ENCODE measurements at places on chromosomes 5 and 9. TPM values are rescaled to one million over a fixed set of nuclear protein-coding genes. Genes with fewer than 3 reads are reported as not detected.

DNA sequence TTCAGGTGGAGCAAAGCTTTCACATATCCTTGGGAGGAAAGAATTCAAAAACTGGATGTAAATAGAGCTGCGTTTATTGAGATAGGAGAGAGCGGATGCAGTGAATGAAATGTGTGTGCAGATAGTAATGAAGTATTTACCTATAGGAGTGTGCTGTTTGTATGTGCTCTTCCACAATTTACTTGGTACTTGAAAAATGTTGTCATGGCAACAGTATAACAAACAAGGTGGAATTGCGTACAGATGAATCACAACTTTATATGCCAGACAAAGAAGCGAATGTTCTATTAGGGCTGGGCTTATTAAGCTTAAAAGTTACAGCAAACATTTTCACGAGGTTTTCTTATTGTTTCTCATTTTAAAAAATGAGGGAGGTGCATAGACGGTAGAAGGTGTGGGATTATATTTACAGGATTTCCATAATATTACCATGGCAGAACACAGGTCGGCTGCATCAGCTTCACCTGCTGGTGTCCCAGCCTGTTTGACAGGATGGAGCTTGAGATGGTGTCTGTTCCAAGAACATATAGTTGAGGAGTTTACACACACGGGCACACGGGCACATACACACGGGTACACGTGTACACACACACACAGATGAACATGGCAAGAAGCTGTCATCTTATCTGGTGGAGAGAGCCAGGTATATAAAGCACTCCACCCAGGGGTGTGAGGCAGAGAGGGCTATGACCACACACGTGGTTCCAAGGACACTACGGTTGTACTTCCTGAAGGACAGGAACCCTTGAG, 155.7 kb downstream of the RMI1 start:
- no peak for DNase-seq

DNA sequence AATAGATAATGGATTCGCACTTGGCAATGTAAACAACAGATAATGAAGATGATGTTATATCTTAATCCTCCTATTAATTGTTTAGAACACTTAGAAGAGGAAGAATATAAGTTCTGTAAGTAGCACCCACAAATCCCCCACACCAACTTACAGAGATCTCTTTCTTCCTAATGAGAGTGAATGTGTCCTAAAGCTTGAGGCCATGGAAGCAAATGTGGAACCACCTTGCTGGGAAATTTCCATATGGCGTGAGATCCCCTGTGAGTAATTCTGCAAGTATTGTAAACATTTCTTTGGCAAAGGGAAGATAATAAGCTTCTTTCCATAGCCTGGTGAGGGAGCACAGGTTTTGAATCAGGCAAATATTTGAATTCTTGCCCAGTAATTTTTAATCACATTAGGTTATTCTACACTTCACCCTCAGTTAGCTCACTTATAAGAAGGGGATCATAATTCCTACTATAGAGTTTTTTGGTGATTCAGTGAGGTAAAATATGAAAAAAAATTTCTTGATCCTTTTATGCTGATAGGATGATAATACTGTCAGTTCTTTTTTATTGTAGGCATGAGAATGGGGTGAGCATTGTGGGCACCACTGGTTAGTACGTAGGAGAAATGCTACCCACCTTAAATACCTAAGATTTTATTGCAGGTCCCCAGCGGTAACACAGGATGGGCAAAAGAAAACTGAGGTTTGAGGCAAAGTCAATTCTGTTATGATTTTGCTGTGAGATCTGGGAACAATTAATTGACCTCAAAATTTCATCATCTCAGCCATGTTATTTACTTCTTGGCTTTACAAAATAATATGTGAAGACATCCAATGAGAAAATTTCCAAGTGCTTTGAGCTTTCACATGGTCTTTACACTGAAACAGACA, 574.8 kb downstream of the PSAT1 start:
- no peak for DNase-seq

CDC14B gene
- 30.5 TPM for total RNA-seq

ADAMTS12 gene
- total RNA-seq: 10.8 TPM

GRCh38 chr5:98779264-98779877, 5.9 kb downstream of the RGMB start:
- no peak for DNase-seq

TEK gene
- 1.0 TPM for total RNA-seq

DNA sequence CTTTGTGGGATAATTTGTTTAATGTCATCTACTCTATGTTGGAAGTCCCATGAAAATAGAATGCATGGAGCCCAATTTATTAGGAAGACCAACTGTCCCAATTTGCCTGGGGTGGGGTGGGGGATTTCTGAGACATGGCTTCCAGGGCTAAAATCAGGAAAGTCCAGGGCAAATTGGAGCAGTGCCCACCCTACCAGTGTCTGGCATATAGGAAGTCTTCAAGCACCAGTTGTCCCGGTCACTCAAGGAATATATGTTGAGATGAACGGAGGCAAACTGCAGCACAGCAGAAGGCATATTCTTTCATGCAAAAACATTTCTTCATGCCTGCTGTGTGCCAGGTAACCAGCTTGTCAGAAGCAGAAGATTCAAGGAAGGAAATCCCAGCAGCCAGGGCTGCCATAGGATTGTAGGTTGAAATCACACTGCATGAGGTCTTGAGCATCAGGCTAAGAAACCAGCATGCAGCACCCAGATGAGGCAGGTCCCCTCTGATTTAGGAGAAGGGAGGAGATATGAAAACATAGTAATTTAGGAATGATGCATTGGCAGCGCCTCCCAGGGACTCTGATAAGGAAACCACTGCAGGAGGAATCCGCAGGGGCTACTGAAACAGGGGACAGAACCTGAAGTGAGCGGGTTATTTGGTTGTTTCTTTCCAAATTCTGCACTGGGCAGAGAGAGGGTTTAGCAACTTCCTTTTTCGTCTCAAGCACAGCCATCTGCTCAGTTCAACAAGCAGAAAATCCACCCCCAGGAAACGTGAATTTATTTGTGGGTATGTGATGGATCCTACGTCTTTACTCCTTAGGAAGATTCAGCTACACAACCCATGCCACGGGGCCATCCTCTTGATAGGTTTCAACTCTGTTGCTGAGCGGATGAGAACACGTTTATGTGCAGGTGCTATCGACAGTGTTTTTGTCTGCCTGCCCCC, 112.6 kb upstream of the CPEB4 start:
- DNase-seq: no peak

- DNase-seq: no peak
These were observed 69.6 kb upstream of the CACNA1B start for GRCh38 chr9:137807721-137808703.

GRCh38 chr9:18824095-18824666, 208.8 kb downstream of the SAXO1 start:
- no peak for DNase-seq

MSMP gene
- not detected for total RNA-seq

DNA sequence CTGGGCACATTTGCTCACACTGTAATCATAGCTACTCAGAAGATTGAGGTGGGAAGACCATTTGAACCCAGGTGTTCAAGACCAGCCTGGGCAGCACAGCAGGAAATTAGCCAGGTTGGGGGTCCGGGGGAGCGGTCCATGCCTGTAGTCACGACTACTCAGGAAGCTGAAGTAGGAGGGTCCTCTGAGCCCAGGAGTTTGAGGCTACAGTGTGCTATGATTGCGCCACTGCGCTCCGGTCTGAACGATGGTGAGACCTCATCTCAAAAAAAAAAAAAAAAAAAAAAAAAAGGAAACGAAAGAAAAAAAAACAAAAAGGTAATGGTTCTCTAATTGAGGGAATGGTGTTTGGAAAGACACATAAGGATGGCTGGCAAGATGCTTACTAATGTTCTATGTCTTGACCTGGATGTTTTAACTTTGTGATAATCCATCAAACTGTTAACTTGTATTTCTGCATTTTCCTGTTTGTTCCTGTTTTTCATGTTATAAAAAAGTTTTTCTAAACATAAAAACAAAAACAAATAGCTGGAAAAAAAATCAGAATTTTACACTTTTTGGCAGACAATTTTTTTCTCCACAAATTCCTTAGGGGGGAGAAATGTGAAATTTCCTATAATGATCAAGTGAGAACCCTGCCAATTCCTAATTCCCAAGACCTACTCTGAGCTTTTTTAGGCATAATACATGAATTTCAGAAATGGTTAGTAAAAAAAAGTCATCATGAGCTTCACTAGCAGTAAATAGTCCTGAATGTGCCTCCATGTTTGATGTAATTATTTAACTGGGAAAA, 96.9 kb downstream of the DENND1A start:
- no peak for DNase-seq

CCT5 gene
- 424 TPM for total RNA-seq

DNA sequence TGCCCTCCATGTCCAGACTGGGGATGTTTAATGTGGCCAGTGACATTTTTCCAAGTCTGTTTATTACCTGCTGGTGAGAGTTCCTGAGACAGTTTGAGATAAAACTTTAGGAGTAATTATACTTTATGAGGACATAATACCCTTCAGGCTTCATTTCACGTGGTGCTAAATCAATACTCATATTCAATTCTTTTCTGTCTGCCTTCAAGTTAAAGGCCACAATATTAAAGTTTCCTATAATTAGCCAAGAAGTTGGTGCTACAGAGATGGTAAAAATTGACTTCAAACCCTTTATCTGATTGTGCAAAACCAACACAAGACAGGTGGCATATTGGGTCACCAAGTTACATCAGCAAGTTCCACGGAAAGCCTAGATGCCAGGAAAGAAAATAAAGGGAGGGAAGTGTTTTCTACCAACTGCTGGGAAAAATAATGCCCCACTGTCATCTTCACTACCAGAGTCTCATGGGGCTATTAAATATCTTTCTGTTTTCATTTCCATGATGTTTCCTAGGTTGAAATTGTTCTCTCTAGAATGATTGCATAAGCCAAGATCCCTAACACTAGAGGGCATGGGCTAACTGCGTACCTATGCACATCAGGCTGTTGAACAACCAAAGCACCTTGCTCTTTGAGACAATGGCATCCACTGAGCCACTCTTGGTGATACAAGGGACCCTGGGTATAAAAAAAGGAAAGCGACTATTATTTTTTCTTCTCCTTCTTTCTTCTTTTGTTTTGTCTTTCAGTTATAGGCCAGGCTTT, 68.7 kb downstream of the INSYN2B start:
- DNase-seq: no peak

DNA sequence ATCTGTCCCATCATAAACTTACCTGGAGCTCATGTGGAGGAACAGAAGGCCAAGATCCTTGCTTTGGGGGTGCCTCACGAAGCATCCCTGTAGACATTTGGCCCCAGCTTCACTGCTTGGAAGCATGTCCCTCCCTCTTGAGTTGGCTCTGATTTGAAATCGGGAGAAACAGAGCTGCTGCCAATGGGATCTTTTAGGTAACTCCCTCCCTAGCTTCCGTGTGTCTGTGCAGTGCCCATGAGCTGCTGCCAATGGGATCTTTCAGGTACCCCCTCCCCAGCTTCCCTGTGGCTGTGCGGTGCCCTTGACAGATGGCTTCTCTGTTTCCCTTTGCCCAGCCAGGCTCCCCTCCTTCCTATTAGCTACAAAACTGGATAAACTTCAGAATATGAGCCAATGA, 178.0 kb downstream of the NR3C1 start:
- DNase-seq: no peak

DNA sequence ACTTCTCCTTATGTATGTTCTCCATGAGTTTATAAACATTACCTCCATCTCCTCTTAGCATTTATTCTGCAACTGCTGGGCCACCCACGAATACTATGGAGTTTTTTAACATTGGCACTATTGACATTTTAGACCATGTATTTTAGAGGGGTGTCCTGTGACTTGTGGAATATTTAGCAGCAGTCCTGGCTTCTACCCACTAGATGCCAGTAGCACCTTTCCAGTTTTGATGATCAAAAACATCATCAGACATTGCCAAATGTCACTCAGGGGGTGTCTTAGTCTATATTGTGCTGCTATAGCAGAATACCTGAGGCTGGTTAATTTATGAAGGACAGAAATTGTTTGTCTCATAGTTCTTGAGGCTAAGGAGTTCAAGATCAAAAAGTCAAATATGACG, 187.5 kb upstream of the RORB start:
- no peak for DNase-seq

- DNase-seq: no peak
These were observed 1.5 kb downstream of the RMRP start for GRCh38 chr9:35656348-35656747.

GRCh38 chr5:88892669-88893068, 9.7 kb upstream of the MEF2C start:
- DNase-seq: no peak

- DNase-seq: no peak
These were observed 337.4 kb downstream of the GLIS3 start for GRCh38 chr9:3962496-3962895.

LRRC19 gene
- not detected for total RNA-seq

IL5 gene
- not detected for total RNA-seq

- no peak for DNase-seq
These were observed 18.0 kb downstream of the LHX2 start for GRCh38 chr9:124029617-124030016.

GNA14 gene
- total RNA-seq: not detected

DNA sequence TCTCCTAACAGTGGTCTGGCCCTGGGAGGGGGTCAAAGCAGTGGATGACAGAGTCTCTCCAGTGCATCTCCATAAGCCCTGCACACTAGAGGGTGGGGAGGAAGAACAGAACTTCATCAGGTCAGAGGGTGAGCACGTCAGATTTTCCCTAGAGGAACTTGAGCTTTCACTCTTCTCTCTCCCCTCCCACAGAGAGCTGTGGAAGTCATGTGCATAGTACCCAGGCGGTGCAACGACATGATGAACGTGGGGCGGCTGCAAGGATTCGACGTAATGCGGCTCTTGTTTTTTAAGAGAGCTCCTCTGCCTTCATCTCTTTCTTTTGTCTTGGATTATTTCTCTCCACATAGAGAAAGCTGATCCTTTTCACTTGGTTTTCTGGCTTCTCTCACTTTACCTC, 100.2 kb upstream of the OTULINL start:
- DNase-seq: no peak

IFNK gene
- not detected for total RNA-seq

- DNase-seq: no peak
These were observed 14.3 kb upstream of the MGAT1 start for GRCh38 chr5:180816608-180817534.

ZNF782 gene
- 7.9 TPM for total RNA-seq

C5 gene
- 8.3 TPM for total RNA-seq
